ENCODE measurements at places on chromosomes 6 and 20. TPM values are rescaled to one million over a fixed set of nuclear protein-coding genes. Genes with fewer than 3 reads are reported as not detected.

The FHL5 gene
- not detected for total RNA-seq

The NRM gene
- total RNA-seq = 2.4 TPM

The CST5 gene
- not detected for total RNA-seq

The IGF2R gene
- 195 TPM for total RNA-seq

The ZSCAN31 gene
- total RNA-seq = 21.3 TPM

The FAM83B gene
- total RNA-seq = not detected

The PTK6 gene
- total RNA-seq = 0.13 TPM

The OTOR gene
- total RNA-seq = not detected

The HLA-DRA gene
- total RNA-seq = 2.9 TPM

The GRIK2 gene
- 0.13 TPM for total RNA-seq

The CRIP3 gene
- not detected for total RNA-seq

The MYLK4 gene
- total RNA-seq = 0.38 TPM
